NCI-H2029 (cell line): ENCODE measurements at places on chromosomes 1 and 21.

DNA sequence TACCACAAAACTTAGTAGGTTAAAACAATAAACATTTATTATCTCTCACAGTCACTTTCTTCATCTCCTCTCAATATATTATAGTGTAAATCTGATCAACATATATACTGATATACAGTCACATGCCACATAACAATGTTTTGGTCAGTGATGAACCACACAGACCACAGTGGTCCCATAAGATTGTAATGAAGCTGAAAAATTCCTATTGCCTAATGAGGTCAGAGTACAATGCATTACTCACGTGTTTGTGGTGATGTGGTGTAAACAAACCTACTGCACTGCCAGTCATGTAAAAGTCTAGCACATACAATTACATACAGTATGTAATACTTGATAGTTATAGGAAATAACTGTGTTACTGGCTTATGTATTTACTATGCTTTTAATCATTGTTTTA, 30.1 kb downstream of the OLFML3 start:
- no peak for DNase-seq

DNA sequence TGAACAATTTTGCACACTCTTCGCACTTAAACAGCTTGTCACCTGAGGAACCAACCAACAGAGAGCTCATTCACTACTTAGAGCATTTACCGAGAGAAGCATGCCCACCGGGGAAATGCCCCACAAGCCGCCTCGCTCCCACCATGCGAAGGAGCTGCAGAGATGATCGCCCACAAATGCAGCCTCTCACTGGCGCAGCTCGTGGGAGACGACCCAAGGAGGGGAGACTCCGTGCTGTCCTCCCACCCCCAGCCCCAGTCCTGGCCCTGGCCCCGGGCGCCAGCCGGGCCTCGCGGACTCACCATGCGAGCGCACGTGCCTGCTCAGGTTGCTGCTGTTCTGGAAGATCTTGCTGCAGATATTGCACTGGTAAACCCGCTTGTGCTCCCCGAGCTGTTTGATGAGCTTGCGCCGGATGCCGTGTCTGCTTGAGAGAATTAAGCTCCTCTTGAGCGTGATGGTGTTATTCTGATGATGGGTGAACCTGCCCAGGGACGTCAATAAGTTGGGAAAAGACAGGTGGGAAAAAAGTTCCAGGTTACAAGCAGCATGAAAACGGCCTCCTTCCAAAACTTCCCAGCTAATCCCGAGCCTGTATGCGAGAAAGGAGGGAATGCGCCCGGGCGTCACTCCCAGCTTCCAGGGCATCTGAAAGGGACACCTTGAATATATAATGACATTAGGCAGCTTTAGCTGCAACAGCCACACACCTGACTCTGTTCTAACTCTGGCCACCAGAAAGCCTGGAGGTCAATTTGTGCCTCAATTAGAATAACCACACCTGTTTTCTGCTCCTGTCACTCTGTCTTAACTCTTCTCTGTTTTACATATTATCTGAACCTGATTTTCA, 42.8 kb downstream of the PRDM15 start:
- DNase-seq, result no peak

GRCh38 chr1:111971396-111971795, 18.1 kb downstream of the KCND3 start:
- DNase-seq, result no peak

DNA sequence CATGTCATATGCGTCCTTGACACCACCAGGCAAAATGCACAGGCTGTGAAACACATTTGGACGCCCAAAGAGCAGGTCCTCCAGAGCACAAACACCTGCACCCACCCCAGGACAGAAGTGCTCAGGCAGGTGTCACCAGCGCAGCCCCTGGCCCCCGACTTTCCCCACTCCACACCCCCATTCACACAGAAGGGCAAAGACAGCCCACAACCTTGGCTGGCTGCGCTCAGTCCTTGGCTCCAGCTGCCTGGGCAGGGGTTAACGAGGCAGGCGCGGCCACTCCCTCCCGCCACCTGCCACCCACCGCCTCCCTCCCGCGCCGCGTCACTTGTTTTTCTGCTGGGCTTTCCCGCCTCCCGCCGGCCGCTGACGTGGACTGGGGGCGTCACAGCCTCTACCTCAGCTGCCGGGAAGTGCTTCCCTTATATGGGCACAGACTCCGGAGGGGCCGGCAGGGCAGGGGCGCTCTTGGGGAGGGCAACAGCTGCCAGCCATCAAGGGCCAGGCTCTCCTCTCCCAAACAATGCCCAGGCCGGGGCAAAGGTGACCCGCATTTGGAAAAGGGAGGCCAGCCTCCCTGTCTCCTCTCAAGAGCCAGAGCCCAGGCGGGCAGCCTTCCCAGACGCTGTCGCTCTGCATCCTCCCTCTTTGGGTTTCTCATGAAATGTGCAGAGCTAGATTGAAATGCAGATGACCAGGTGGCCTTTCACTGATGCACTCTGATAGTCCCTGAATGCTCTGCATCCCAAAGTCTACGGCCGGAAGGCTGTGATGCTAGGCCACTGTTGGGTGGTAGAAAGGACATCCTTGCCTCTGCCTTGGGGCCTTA, 14.8 kb upstream of the BTG2 start:
- peak; percentile 92 for DNase-seq

GRCh38 chr1:55363268-55363667, 148.1 kb upstream of the USP24 start:
- DNase-seq, result no peak

DNA sequence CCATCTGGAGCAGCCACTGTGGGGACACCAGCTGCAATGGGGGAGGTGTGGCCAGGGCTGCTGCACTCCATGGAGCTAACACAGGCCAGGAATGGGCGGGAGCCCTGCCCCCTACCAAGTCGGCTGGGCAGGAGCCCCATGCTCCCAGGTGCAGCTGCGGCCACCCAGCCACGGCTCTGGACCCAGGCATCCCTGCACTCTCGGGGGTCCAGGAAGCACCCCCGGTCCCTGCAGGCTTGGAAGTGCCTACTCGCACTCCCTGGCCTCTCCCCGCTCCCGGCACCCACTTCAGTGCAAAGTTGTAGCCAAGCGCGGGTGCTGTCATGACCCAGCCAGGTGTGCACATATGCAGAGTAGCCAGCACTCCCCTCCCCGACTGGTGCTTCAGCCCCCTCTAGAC, 91.8 kb downstream of the HLCS start:
- no peak for DNase-seq

- no peak for DNase-seq
Measured at GRCh38 chr1:80064524-80064923, 1058.0 kb upstream of the ADGRL4 start.

GRCh38 chr1:1371364-1371745, 3.7 kb downstream of the AURKAIP1 start:
- DNase-seq, result no peak

GRCh38 chr1:94553323-94553730, 11.8 kb upstream of the F3 start:
- no peak for DNase-seq

DNA sequence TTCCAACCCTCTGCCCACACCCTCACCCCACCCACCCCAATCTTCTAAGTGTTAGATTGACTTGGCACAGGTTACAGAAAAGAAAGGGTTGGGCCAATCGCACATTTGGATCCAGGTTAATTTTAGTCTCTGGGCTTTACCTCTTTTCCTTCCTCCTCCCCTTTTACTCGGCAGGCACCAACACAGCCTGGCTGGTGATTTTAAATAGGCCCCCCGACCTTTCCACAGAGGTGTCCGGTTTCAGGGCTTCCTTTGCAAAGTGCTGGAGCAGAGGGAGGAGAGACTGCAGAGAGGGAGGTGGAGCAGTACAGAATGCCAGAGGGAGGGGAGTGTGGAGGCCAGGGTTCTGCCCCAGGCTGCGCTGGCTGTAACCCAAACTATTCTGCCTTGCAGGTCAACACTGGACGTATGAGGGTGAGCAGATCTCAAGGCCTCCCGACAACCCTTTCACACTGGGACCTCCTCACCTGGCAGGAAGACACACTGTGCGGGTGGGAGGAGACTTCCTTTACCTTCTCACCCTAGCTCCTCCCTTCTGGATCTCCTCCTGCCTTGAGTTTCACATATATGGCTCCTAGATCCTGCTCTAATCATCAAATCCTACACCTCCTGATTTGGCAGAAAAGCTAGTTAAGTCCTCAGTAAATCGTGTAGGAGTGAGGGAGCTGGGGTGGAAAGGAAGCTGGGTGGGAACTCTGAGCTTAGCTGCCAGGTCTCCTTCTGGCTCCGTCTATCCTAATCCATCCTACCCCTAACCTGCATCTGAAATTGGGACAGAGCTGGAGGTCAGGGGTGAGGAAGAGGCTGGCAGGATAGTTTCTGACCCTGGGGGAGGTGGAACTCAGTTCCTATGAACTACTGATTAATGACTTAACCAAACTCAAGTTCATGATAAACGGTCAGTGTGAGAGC, 2.4 kb downstream of the CA14 start:
- DNase-seq, result peak; percentile 63

- no peak for DNase-seq
Measured at GRCh38 chr21:32732544-32732943, 4.7 kb upstream of the SYNJ1 start.

- no peak for DNase-seq
Measured at GRCh38 chr1:100304921-100305320, 38.9 kb downstream of the RTCA start.

- DNase-seq, result no peak
Measured at GRCh38 chr1:157399343-157399983, 152.9 kb downstream of the FCRL5 start.

GRCh38 chr1:26288311-26288941, 8.5 kb downstream of the SH3BGRL3 start:
- no peak for DNase-seq

- DNase-seq, result no peak
Measured at GRCh38 chr1:219639876-219640577, 27.1 kb upstream of the ZC3H11B start.

GRCh38 chr1:166944186-166944967, 31.0 kb downstream of the ILDR2 start:
- DNase-seq, result no peak

DNA sequence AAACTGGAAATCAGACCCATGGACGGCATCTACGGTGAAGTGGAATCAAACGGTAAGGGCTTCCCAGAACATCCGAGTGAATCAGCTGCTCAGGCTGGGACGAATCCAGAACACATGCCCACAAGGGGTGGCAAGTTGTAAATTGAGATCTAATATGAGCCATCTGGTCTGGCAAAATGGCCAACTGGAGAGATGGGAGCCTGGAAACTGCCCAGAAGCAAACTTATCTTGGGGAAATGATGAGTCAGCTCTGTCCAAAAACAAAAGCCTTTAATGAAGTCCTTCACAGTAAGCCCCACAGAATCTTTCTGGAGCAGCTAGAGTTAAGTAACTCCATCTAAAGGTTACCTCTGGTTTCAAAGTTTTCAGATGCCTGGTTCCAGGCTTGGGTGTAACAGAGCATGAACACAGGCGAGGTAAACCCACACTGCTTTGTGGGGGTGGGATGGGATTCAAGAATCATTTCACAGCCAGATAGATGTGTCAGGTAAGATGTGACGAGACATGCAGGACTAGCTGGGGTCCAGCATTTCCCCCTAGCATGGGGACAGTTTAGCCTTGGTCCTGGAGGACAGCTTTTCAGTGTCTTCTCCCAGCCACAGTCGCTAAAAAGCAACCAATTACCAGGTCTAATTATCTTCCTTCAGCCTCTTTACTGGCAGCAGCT, 10.5 kb upstream of the SRP9 start:
- peak; percentile 61 for DNase-seq

GRCh38 chr1:205258261-205258691, 30.5 kb downstream of the TMCC2 start:
- no peak for DNase-seq

GRCh38 chr1:208209896-208210589, 34.1 kb downstream of the PLXNA2 start:
- DNase-seq, result no peak

DNA sequence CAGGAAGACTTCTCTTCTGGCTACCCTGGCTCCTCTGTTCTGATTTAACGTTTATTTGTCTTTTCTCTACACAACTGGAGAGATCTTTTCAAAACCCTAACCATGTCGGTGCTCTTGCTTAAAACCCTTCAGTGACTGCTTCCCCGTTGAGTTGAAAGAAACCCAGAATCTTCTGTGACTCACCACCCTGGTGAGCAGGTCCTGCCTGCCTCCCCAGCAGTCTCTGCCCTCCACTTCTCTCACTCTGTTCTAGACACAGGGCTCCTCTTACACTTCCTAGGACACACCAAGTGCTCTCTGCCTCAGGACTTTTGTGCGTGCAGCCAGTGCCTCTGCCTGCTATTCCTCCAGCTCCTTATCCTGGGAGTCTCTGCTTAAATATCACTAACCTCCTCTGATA, 131.4 kb downstream of the IER5 start:
- no peak for DNase-seq

- no peak for DNase-seq
Measured at GRCh38 chr1:220825819-220826551, 39.3 kb downstream of the MTARC1 start.

DNA sequence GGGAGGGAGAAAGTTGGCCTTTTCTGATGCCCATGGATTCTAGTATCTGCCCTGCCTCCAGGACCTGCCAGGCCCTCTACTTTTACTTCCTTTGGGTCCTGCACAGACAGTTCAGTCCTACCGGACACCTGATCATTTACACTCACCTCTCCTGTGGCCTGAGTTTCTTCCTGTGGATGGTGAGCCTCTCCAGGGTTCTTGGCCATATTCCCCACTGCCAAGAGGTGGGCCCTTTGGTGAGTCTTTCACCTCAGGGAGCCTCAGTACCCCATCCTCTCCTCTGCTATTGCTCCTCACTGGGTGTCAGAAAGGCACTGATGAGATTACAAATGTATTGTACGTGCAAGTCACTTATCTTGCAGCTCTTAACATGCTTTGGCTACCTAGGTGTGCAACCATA, 81.4 kb upstream of the ETV3 start:
- no peak for DNase-seq
